ENCODE measurements at places on chromosomes 16 and 17.
A peak's percentile ranks its signal among the peaks of the same experiment; 100 is the strongest.

DNA sequence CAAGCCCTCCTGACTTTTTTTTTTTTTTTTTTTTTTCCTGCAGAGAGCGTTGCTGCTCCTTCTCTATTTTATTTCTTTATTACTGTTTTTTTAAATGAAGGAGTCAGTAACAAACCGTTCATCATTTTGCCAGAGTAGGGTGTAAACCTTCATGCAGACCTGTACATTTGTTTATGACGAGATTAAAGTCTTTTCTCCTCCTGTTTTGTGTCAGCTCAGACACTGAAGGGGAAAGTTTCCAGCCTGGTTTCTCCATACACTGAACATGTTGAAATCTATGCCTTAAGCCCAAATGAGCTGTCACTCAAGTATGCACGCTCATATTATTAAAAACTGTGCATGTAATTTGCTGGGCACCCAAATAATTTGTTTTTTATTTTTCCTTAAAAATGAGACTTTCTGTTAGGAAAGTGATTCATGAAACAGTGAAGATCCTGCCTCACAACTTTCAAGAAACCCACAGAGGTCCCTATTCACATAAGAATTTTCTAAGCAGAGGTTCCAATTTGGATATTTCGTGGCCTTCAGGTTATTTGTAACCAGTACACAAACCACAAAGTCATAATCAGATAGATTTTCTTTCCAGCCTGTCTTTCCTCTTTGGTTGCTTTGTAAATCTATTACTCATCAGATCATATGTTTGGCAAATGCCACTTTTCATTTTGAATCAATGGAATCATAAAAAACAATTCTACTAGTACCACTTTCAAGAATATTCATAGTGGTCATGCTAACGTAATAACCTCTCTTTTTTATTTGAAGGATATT, 700.3 kb downstream of the MAF start:
- DNase-seq: no peak

DNA sequence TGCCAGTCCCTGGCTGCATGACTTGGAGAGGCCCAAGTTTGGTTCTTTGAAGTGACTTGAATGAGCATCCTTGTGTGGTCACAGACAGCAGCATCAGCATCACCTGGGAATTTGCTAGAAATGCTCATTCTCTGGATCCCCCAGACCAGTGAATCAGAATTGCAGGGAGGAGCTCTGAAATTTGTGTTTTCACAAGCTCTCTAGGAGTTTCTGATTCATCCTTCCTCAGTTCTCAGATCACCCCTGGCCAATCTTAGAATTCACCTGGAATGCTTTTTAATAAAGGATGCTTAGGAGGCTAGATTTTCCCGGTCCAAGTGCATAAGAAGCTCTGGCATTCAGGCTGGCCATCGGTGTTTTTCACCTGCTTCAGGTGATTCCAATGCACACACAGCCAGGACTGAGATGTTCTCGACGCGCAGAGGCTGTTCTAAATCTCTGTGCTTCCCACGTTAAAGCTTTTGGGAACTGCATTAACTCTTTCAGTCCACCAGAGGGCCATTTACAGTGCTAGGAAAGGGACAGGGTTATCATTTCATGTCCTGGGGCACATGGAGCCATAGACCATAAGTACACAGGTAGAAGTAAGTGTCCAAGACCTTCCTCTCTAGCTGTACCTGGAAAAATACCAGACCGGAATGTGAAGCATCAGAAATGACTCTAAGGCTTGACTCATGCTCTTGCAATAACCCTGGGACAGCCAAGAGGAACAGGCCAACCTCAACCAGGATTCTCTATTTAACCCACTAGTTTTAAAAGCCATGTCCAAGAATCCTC, 85.7 kb upstream of the XYLT1 start:
- no peak for DNase-seq

- DNase-seq: no peak
Measured at GRCh38 chr16:89312194-89312593, 94.7 kb downstream of the ZNF778 start.

GRCh38 chr17:15261258-15261801, 3.8 kb downstream of the PMP22 start:
- no peak for DNase-seq

GRCh38 chr16:84970447-84971127, 40.7 kb downstream of the ZDHHC7 start:
- peak; percentile 57 for DNase-seq

GRCh38 chr16:89507834-89508590, at the start of gene SPG7:
Gene SPG7 (plus strand): TSS chr16:89508403. CDS start chr16:89508418, 15 bp downstream.
- peak; percentile 96 for DNase-seq

DNA sequence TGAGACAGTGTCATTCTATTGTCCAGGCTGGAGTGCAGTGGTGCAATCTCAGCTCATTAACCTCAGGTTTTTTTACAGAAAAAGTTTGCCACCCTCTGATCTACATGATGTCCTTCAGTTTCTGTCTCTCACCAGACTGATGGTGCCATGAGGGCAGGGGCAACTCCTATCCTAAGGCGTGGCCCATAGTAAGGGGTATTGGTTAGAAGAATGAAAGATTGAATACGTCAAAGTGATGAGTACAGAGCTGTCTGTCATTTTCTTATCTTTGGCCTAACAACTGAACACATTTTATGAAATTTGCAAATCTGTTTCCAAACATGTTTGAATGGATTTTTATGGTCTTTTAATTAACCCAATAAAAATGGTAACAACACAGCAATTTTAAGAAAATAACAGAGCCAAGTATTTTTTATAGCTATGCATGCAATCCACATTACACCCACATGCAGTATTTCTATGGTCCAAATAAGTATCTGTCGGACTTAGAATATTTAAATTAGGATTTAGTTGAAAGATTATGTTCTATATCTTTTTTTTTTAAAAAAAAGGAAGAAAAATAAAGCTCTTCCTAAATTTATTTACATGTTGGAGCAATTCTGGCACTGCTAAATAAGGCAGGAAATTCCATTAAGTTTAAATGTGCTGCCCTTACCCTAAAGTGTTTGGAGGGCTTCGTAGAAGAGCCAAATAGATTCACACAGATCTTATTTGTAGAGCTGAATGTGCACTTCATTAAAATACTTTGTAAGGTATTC, 192.8 kb downstream of the WWOX start:
- no peak for DNase-seq

DNA sequence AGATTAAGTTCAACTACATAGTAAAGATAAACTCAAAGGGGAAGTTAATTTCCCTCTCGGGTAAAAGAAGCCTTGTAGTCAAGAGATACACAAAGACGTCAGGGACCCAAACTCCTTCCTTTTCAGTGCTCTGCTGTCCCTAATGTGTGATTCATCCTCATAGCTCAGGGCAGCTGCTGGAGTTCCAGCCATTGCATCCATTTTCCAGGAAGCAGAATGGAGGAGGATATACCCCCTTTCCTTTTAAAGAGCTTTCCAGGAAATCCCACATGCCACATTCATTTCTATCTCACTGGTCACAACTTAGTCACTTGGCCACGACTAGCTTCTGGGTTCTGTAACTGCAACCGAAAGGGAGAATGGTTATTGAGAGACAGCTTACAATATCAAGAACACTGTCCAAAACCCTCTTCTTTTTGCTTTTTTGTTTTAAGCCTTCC, 95.3 kb downstream of the SOCS1 start:
- DNase-seq: no peak

- no peak for DNase-seq
Measured at GRCh38 chr16:60419859-60420258, 1616.4 kb downstream of the CDH8 start.

DNA sequence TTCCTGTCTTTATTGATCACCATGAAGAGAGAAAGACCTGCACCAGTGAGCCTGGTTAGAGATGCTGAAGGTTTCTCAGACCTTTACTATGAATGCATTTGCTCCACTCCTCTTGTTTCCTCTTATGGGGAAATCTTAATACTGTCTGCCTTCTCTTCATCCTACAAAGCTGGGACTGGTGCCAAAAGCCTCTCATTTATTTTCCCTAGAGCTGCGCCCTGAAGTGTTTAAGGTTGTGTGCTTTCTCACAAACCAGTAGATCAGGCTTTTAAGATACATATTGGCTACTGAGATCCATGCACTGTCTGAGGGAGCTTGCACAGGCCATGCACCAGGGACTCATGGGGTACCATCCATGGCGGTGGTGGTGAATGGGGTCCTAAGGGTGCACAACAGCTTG, 286.1 kb upstream of the PMFBP1 start:
- DNase-seq: no peak

DNA sequence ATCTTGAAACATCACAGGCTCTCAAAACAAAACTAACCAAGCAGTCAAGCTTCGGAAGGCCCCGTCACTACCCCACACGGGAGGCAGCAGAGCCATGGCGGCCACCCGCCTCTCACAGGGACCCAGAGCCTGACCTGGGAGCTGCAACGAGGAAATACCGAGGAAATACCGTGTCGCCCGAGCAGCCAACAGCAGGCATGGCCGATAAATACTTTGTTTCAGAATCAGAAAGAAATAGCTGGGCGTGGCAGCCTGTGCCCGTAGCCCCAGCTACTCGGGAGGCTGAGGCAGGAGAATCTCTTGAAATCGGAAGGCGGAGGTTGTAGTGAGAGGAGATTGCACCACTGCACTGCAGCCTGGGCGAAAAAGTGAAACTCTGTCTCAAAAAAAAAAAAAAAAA, 6.9 kb downstream of the LMF1 start:
- DNase-seq: no peak

GRCh38 chr17:850851-851763, 69.0 kb downstream of the MRM3 start:
- no peak for DNase-seq

GRCh38 chr17:72387487-72387886, 266.7 kb downstream of the SOX9 start:
- DNase-seq: no peak

DNA sequence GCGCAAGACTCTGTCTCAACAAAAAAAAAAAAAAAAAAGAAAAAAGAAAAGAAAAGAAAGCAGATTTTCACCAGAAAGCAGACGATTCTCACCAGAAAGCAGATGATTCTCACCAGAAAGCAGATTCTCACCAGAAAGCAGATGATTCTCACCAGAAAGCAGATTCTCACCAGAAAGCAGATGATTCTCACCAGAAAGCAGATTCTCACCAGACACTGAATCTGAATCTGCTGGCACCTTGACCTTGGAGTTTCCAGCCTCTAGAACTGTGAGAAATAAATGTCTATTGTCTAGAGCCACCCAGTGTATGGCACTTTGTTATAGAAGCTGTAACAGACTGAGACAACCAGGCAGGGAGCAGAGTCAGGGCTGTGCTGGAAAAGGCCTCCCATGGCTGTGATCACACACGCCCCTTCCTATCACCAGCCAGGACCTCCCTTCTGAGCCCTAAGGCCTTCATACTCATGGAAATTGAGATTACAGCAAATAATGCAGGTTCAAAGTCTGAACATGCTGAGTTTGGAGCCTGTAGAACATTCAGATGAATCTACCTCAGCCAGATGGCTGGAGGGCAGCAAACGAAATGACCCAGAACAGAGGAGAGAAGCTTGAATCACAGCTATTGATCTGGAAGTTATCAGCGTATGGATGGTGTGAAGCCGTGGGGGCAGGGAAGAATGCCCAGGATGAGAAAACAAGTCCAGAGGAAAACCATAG, 309.3 kb downstream of the SLC39A11 start:
- no peak for DNase-seq

DNA sequence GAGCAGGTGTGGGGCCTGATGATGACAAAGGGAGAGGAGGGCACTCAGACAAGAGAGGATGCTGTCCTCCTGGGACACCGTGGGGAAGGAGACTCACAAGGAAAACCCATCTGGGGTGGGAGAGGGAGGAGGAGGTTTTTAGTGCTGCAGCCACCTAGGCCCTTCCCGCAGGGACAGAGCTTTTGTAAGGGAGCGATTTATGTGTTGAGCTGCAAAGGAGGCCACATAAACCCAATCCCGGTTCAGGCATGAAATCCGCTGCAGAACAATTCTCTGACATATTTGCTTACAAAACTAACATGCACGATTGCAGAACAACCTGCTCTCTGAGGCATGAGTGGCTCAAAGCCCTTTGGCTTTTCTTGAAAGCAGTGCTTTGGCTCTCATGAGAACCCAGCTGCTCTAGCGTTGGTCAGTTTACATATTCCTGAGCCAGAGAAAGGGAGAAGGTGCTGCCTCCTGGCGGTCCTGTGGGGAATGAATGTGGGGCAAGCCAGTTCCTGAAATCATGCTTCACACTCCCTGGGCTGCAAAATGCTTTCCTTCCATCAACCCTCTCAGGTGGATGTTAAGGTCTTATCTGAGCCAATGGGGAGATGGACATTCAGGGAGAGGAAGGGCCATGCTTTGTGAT, 122.4 kb upstream of the NLRP1 start:
- peak; percentile 35 for DNase-seq

- DNase-seq: no peak
Measured at GRCh38 chr17:7717756-7718350, 309 bp downstream of the DNAH2 start.

- no peak for DNase-seq
Measured at GRCh38 chr16:70257391-70257790, 5.7 kb upstream of the EXOSC6 start.

DNA sequence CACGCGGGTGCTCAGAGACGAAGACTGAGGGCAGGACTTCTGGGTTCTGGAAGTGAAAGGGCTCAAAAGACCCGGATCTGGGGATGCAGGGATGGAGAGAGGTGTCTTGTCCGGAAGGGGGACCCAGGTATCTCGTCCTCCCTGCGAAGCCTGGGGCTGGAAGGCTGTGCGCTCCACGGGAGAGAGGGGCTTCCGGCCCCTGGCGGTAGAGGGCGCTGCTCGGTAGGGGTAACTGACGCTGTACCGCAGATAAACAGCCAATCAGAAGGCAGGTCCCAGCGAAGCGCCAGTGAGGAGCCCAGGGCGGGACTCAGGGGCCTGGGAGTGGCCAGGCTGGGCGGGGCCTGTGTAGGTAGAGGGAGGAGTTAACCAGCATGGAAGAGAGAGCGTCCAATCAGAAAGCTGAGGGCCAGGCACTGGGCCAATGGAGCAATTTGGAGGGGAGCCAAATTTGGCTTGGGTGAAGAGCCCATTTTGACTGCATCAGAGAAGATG, 804 bp downstream of the TGFB1I1 start:
- peak; percentile 98 for DNase-seq

GRCh38 chr16:71264299-71264698, 24.9 kb downstream of the CMTR2 start:
- DNase-seq: no peak

All from lower leg skin (tissue), 4 donors.